ENCODE measurements at places on chromosomes 2 and 18.

DNA sequence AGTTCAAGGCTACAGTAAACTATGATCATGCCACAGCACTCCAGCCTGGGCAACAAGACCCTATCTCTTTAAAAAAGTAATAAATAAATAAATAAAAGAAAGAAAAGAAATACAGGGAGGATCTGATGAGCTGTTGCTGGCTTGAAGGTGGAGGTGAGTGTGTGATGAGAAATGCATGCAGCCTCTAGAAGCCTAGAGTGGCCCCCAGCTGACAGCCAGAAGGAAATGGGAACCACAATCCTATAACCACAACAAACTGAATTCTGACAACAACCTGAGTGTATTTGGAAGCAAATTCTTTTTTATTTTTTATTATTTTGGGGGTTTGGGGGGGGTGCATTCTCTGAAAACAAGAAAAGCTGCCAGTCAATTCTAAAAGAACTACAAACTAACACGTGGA is 14.6 kb downstream of the NOL10 start:
- DNase-seq = no peak

- no peak for DNase-seq
Observed at GRCh38 chr2:162938387-162938786, 99.8 kb upstream of the KCNH7 start.

GRCh38 chr2:29519338-29519925 is 402.0 kb downstream of the ALK start:
- no peak for DNase-seq

DNA sequence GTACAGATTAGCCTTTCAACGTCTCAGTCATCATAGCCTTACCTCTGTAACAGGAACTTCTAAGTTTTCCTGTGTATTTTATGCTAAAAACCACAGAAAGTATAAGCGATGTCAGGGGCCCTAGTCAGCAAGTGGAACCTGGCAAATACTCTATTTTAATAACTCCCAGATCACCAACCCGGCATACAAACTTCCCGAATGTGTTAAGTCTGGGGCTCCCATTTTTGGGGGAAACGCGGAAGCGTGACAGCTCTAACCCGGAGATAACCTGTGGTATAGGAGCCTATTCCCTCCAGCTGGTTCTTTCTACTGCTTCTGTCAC is 574 bp downstream of the NIFK start:
- no peak for DNase-seq

- no peak for DNase-seq
Observed at GRCh38 chr2:70619167-70619566, 65.5 kb upstream of the TGFA start.

DNA sequence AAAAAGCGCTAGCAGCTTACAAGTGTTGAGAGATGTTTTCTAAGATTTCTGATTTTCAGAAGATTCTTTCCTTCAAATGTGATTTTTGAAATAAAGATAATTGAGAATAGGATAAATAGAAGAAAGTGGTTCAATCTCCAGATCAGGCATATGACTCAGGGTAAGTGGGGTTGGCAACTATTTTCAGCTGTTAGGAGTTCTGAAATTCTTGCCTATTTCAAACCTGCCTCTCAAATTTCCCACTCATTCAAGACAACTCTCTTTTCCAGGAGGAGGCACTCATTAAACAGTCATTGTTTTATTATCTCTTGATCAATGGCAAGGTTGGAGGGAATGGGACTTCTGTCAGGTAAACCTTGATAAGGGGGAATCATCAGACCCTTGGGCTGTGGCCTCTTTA is 138.9 kb downstream of the HNMT start:
- no peak for DNase-seq

DNA sequence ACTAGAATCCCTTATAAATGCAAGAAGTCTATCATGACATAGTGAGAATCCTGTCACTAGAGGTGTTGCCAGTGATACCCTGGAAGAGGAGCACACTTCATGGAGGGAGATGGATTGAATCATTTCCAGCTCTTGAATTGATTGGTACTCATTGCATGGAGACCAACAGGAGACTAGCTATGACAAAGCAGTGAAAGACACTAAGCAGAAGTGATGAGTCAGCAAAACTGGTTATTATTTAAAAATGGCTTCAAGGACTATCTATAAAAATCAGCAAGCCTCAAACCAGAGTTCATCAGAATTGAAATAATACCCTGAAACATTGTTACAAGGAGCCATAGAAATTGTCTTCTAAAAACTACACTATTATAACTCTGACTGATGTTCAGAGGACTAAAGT is 200.3 kb downstream of the PDE11A start:
- DNase-seq = no peak

DNA sequence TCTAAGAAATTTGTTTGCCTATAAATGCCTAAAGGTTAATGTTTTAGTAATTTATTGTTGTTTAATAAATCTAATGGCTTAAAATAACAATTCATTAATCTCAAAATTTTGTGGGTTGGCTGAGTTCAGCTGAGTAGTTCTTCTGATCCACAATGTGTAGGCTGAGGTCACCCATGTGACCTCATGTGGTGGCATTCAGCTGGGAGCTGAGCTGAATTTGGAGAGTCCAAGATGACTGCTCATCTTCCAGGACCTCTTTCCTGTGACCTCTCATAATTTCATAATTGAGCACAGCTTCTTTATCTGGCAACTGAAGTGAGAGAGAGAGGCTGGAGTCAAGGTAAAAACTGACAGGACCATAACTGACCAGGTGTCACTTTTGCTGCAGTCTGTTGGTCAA is 132.4 kb downstream of the TXNL1 start:
- no peak for DNase-seq

- DNase-seq = no peak
Observed at GRCh38 chr2:142989273-142990204, 112.1 kb downstream of the KYNU start.

- no peak for DNase-seq
Observed at GRCh38 chr2:11133238-11133935, 21.9 kb upstream of the SLC66A3 start.

DNA sequence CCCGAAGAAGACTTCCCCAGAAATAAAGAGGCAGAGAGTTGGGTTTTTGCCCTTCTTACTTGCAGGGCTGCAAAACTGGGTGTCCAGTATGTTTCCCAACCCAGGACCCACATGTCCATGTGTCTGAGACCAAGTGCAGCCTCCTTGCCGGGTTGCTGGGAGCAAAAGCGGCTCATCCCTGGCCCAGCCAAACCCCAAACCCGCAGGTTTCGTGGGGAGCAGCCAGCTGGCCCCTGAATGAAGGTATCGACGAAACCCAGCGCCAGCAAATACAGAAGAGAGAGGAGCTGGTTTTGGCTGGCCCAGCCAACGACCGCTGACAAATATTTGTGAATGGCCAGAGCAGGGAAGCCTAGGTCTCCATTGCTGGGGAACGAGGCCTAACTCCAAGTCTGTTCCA is 197.1 kb downstream of the SMAD7 start:
- no peak for DNase-seq

Measured in psoas muscle (tissue), 8 donors.